NCI-H1417 (cell line): ENCODE measurements at places on chromosomes 5 and 9.

- DNase-seq: peak; percentile 1
Measured at GRCh38 chr9:120477534-120478001, 102.4 kb downstream of the CDK5RAP2 start.

GRCh38 chr9:74963056-74963455 is 10.3 kb upstream of the C9orf40 start:
- DNase-seq: no peak

GRCh38 chr5:159052401-159053011 is 47.2 kb downstream of the EBF1 start:
- no peak for DNase-seq

DNA sequence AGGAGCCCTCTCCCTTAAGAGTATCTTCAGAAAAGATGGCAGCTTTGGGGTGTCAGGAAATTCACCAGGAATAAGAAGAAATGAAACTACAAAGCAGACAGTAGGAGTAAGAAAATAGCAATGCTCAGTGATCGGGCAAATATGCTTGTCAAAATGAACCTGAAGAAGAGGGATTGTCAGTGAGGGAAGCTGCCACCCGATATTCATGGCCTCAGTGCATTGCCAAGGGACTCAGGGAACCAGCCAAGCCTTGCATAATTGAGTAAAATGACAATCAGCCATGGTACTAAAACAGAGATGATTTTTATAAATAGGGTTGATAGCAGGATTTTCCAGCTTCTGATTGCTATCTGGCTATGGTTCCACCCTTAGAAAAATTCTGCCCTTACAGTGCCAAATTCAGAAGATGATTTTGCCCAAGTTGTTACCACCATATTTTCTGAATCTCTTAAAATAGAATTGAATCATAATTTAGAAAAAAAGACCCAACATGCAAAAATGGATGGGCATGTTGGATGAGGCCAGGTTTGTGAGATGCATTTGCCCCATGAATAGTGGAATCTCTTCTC is 274.0 kb downstream of the NTRK2 start:
- DNase-seq: no peak

DNA sequence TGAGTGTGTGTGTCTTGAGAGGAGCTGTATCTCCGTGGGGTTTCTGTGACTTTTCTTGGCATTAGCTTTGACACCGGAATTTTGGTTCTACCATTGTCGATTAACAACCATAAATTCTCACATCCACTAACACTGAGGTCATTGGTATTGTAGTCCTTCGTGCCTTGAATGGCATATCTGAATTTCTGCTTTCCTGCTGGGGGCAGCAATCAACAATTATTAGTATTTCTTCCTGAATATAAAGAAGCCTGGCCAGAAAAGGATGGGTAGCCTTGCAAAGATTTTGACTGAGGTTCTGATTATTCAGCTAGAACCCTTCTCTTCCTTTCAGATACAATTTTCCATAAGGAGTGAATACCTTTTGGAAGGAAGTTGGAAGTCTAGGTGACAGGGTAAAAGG is 33.5 kb upstream of the SHOC1 start:
- DNase-seq: no peak

DNA sequence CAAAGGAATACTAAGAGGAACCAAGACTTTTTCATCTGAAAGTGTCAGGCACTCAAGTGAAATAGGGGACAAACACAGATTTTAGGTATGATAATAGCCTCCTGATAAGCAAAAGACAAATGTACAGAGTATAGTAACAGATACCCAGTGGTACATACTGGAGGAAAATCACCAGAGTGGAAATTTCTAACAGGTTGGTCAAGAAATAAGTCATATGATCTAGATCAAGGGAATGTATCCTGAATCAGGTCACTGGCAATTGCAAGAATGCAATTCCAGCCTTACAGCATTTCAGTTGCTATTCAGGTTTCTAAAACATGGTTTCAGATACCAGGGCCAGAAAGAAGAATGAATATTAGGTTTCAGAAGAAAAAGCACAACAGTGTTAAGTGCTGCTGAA is 82.2 kb upstream of the SLCO6A1 start:
- DNase-seq: no peak

GRCh38 chr5:137055271-137055872 is 443.8 kb downstream of the SPOCK1 start:
- no peak for DNase-seq

- DNase-seq: peak; percentile 52
Measured at GRCh38 chr5:134003817-134004625, 754 bp downstream of the VDAC1 start.

GRCh38 chr9:69389437-69389995 is 64.5 kb downstream of the ENTREP1 start:
- DNase-seq: no peak

- DNase-seq: peak; percentile 35
Measured at GRCh38 chr9:90872835-90873294, 71.2 kb downstream of the SYK start.

GRCh38 chr5:79011219-79011836 is 26.2 kb upstream of the ARSB start:
- no peak for DNase-seq

GRCh38 chr5:161189452-161189851 is 337.4 kb upstream of the ATP10B start:
- no peak for DNase-seq

- no peak for DNase-seq
Measured at GRCh38 chr5:173228639-173229381, 6.2 kb downstream of the NKX2-5 start.

GRCh38 chr5:112293587-112293986 is 125.5 kb downstream of the EPB41L4A start:
- DNase-seq: no peak

GRCh38 chr5:127770272-127770671 is 67.1 kb downstream of the CCDC192 start:
- DNase-seq: no peak

DNA sequence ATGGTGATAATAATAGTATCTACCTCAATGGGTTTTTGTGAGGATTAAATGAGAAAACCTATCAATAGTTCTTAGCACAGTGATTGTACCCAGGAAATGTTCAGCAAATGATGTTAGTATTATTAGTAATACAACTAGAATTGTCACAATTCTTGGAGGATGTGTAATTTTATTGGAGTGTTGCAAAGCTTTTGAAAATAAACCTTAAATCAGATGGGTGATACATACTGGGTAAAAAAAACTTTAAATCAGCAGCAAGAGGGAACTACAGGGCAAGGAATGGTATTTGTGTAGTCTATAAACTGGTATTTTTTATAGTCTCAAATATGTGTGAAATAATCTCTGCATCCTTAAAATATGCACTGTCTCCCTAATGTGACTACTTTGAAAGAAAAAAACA is 371.6 kb downstream of the PIK3R1 start:
- no peak for DNase-seq

- no peak for DNase-seq
Measured at GRCh38 chr9:108687006-108687987, 168.5 kb downstream of the ACTL7B start.

DNA sequence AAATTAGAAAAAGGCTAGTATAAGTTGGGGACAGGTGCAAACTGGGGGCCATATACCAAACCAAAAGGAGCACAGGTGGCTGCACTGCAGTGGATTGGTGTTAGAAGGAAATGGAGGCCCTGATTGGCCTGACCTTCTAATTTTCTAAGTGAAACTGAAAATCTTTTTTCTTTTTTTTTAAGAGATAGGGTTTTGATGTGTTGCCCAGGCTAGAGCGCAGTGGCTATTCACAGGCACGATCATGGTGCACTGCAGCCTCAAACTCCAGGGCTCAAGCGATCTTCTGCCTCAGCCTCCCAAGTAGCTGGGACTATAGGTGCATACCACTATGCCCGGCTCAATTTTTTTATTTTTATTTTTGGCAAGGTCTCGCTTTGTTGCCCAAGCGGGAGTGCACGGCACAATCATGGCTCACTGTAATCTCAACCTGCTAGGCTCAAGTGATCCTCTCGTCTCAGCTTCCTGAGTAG is 9.8 kb upstream of the CCDC69 start:
- no peak for DNase-seq

GRCh38 chr9:76644171-76644570 is 120.1 kb upstream of the PCA3 start:
- no peak for DNase-seq

DNA sequence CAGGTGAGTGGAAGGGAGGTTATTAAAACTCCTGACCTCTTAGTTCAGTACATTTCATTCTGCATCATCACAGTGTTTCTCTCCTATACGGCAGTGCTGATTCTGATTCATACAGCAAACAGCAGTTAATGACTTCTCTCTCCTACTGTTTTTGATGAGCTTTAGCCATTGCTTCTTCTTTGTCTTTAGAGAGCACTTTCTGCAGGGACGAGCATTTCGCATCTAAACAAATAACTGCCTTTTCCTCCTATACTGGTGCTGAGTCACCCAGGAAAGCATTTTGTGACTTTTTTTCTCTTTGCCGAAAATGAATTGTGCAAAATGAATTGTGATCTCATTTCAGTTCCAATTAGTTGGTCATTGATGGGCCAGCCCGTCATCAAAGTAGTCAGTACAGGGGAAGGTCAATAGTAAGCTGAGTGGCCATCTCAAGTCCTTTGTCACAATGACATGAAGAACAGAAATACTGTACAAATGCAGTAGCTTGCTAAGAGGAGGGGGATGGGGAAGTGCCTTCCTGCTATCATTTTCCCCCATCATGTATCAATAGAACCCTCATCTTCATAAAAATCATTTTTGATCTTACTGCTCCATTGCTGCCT is 98.5 kb downstream of the INSYN2B start:
- no peak for DNase-seq

GRCh38 chr5:38371596-38371995 is 113.2 kb downstream of the EGFLAM start:
- DNase-seq: no peak

DNA sequence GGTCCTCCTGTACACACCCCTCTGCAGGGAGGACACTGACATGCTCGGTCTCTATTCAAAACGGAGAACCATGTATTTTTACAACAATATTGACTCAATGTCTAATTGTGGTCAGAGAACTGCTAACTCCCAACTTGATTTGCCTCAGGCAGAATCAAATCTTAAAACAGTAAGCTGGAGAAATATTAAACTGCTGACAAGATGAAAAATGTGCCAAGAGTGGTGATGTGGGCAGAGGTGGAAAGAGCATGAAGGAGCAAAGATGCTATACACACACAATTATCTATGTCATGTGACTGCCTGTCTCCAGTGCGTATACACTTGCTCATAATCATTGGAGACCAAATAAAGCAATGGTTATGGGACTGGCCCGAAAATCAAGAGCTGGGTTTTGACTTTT is 556.1 kb upstream of the ZNF608 start:
- DNase-seq: no peak

DNA sequence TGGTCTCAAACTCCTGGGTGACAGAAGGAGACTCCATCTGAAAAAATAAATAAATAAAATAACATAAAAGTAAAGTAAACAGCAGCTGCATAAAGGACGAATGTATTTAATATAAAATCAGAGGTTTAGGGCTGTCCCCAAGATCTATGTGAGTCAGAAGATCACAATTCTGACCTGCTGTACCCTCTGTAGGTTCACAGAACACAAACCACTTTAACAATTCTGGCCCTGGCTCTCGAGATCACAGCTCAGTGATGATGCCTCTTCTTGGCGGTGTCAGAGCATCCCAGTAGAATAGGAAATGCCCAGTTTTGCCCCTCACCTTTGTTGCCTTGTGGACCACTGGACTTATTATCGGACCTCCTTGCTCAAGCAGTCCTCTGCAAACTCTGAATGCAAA is 380.9 kb downstream of the TLE1 start:
- DNase-seq: no peak

DNA sequence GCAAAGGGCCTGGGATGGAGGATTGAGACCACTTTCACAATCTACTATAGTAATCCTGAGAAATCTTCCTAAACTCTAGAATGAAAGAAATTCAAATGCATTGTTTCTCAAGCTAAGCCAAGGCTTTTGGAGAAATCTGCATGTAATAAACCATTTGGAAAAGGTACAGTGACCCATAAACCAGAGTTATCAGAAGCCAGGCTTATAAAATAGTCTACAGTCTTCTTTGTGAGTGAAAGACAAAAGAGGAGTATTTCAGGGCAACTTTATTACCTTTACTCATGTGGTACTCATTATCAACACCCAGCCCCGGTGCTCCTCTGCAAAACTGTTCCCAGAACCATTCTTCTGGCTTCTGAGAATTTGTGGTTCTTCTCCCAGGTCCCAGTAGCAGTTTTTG is 87.0 kb downstream of the GALNT10 start:
- no peak for DNase-seq

DNA sequence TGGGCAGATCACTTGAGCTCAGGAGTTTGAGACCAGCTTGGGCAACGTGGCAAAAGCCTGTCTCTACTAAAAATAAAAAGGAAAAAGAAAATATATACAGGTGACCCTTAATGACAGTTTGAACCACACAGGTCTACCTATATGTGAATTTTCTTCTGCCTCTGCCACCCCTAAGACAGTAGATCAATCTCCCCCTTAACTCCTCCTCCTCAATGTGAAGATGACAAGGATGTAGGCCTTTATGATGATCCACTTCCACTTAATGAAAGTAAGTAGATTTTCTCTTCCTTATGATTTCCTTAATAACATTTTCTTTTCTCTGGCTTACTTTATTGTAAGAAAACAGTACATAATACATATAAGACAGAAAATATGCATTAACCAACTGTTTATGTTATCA is 3.4 kb downstream of the AKNA start:
- DNase-seq: no peak

GRCh38 chr5:78320401-78320800 is 25.9 kb upstream of the AP3B1 start:
- peak; percentile 72 for DNase-seq

DNA sequence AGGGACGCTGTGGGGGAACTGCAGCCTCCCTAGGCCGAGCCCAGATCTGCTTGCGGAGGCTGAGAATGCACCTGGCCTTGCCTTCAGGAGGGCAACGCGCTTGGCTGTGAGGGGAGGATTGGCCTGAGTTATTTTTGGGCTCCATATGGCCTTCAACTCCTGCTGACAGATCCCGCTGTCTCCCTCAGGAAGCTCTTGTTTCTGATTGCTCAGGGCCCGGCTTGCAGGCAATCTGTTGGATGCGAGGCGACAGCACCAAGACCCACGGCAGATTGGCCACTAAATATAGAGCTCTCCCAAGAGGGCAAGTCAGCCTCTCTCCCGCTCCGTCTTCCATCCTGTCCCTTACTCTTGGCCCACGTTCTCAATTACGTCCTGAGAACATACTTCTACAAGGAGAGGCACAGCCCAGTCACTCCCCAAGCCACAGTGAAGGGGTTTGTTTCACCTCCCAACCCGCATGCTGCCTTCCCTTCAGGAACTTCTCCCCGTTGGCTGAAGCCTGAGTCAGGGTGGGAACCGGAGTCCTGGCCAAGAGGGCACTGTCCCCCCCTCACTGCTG is 53.6 kb downstream of the RASGEF1C start:
- no peak for DNase-seq

DNA sequence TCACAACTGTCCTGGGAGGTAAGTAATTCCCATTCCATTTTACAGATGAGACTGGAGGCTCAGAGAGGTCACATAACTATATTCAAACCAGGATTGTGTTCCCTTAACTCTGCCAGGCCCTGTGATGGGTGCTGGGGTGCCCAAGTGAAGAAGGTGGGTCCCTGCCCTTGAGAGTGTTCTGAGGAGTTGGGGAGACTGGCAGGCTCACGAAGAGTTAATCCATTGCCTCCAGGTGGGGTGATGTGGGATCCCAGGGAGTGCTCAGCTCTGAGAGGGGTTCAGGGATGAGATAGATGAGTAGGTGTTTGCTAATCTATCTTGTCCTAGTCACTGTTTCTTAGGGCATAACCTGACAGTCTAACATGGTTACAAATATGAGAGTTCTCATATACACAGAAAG is 36.7 kb downstream of the GSN start:
- no peak for DNase-seq
